CD4-positive, alpha-beta memory T cell (primary cell): ENCODE measurements at places on chromosomes 3 and 15. TPM values are rescaled to one million over a fixed set of nuclear protein-coding genes. Genes with fewer than 3 reads are reported as not detected.

GRCh38 chr3:136818191-136818768 is 646 bp upstream of the SLC35G2 start:
- DNase-seq: no peak
- no peaks in the 10 kb centered on the region for H3K36me3 ChIP-seq
- no peak overlapping the region for H3K27ac ChIP-seq
- H3K27me3 ChIP-seq: peaks cover 13% of the 10 kb centered on the region
- H3K4me3 ChIP-seq: peak overlapping the region; percentile 17
- H3K4me1 ChIP-seq: peaks cover 17% of the 10 kb centered on the region

DNA sequence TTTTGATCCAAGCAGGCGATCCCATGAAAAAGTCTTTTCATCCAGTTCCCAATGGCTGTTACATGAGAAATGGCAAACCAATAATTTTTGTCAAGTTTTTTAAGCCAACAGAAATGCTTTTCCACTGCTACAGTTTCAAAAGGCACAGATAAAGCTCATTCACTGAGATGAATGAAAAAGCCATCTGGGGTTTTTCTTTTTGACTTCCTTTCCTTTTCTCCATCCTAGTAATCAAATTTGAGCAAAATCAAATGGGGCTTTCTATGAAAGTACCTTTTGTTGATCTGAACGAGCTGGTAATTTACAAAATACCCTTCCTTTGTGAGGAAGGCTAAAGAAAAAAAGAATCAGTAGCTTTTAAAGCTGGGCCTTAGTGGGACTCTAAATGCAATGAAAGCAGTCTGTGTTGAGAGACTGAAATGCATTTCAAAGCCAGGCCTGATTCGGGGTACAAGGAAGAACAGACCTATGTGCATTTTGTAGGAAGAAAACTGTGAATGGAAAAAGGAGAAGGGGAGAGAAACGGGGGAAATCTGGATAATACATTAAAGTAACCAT is 185.2 kb upstream of the DNAJC19 start:
- no peaks in the 10 kb centered on the region for H3K27me3 ChIP-seq
- no peaks in the 10 kb centered on the region for H3K4me1 ChIP-seq
- H3K27ac ChIP-seq: no peak overlapping the region
- H3K4me3 ChIP-seq: no peak overlapping the region
- DNase-seq: no peak
- H3K36me3 ChIP-seq: no peaks in the 10 kb centered on the region

GRCh38 chr15:81894061-81894460 is 151.8 kb downstream of the MEX3B start:
- DNase-seq: no peak
- no peak overlapping the region for H3K27ac ChIP-seq
- no peaks in the 10 kb centered on the region for H3K36me3 ChIP-seq
- no peaks in the 10 kb centered on the region for H3K27me3 ChIP-seq
- no peaks in the 10 kb centered on the region for H3K4me1 ChIP-seq

DNA sequence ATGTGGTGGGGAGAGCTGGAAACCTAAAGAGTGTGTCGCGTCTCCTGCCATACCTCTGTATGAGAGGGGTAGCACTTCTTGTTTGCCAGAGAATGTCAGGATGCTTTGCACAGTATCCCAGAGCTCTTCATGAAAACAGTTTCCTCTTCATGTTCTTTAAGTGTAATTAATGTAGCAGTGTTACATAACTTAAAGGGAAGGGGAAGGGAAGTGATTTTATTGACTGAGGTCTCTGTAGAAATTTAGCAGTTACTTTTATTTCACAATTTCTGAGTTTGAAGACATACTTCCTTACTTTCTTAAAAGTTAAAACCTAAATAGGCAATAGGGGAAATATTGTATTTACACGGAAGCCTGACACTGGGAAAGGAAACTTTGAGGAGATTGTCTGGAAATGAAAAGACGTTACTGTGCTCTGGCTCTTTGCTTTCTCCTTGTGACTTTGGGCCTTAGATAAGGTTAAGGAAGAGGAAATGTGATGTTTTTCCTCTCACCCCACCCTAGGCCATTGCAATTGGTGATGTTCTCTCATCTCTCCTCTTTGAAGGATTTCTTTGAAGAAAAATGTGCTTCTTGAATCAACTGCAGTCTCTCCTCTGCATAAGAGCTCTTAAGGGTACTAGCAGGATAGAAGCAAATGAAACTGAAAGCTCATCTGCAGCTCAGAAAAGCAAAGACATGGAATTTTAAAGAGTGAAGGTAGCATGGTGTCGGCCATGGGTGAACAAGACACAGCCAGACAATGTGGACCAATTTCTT is 6.0 kb downstream of the NXPE3 start:
- peak; percentile 35 for DNase-seq
- H3K36me3 ChIP-seq: peaks cover 48% of the 10 kb centered on the region
- peak overlapping the region; percentile 50 for H3K27ac ChIP-seq
- no peak overlapping the region for H3K4me3 ChIP-seq
- no peaks in the 10 kb centered on the region for H3K27me3 ChIP-seq

GRCh38 chr3:73855813-73856212 is 231.1 kb upstream of the PDZRN3 start:
- H3K27ac ChIP-seq: no peak overlapping the region
- DNase-seq: no peak
- no peaks in the 10 kb centered on the region for H3K4me1 ChIP-seq
- H3K27me3 ChIP-seq: no peaks in the 10 kb centered on the region
- H3K36me3 ChIP-seq: no peaks in the 10 kb centered on the region
- no peak overlapping the region for H3K4me3 ChIP-seq

- peak; percentile 69 for DNase-seq
- H3K27ac ChIP-seq: peak overlapping the region; percentile 90
- H3K36me3 ChIP-seq: peaks cover 13% of the 10 kb centered on the region
- no peaks in the 10 kb centered on the region for H3K27me3 ChIP-seq
- peaks cover 79% of the 10 kb centered on the region for H3K4me1 ChIP-seq
These were observed 1.5 kb upstream of the PPM1M start for GRCh38 chr3:52243791-52244628.

DNA sequence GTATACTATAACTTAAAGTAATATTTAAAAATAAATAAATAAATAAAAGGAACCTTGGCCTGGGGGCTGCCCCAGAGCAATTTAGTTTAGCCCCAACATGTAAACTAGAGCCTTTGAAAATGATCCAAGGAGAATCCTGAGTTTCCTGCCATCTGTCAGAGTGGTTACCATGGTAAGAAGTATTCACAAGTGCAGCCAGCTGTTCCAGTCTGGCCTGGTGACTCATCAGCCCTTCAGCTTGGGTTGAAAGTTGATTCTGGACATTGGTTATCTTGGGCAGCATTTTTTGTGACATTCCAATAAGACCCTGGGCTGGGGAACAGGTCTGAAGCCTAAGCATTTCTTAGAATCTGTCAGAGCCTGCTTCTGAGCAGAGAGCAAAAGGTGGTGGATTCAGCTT is 72.7 kb upstream of the LRTM1 start:
- H3K4me1 ChIP-seq: no peaks in the 10 kb centered on the region
- H3K27ac ChIP-seq: no peak overlapping the region
- H3K27me3 ChIP-seq: no peaks in the 10 kb centered on the region
- H3K4me3 ChIP-seq: no peak overlapping the region
- no peaks in the 10 kb centered on the region for H3K36me3 ChIP-seq
- DNase-seq: no peak

The UBAP1L gene
- 15.2 TPM for total RNA-seq

The ERC2 gene
- total RNA-seq: not detected

DNA sequence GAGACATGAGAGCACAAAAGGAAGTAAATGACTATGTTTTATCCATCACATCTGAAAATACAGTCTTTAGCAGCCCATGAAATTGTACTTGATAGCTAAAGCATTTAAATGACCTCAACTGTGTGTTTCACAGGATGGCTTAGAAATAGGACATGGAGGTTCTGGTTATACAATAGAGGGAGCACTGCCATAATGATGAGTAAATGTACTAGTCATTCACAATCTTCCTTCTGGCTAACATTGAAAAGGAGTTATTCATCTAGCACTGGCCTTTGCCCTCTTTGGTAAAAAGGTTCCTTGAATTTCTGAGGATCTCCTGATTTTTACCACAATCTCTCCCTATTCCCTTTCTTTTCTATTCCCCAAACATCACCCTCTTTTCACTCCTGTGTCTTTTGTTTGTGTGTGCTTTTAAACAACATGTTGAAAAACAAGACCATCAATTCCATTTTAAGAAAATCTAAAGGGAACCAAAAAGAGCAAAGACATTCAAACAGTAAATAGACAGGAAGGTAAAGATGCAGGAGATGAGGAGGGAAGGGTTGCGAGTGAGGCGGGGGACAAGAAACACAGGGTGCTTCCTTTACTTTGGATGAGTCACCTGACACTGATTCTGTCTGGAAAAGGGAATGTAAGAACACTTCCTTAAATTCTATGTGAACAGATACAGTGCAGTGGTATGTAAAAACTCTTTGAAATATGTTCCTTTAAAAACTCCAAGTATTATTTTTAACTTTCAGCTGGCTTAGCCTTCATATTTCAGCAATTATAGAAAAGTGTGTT is 619.0 kb downstream of the MECOM start:
- no peaks in the 10 kb centered on the region for H3K27me3 ChIP-seq
- H3K4me1 ChIP-seq: no peaks in the 10 kb centered on the region
- H3K36me3 ChIP-seq: no peaks in the 10 kb centered on the region
- no peak overlapping the region for H3K4me3 ChIP-seq
- no peak for DNase-seq

The ENTPD3 gene
- total RNA-seq: not detected

The AGBL1 gene
- not detected for total RNA-seq

The SLC28A1 gene
- not detected for total RNA-seq

GRCh38 chr15:67103869-67104268 is 38.5 kb downstream of the SMAD3 start:
- H3K4me3 ChIP-seq: peak overlapping the region; percentile 32
- H3K36me3 ChIP-seq: no peaks in the 10 kb centered on the region
- H3K27ac ChIP-seq: peak overlapping the region; percentile 75
- H3K4me1 ChIP-seq: peaks cover 98% of the 10 kb centered on the region
- H3K27me3 ChIP-seq: no peaks in the 10 kb centered on the region

GRCh38 chr3:64730681-64731080 is 42.9 kb upstream of the ADAMTS9 start:
- no peaks in the 10 kb centered on the region for H3K36me3 ChIP-seq
- no peaks in the 10 kb centered on the region for H3K4me1 ChIP-seq
- H3K27me3 ChIP-seq: no peaks in the 10 kb centered on the region
- no peak overlapping the region for H3K4me3 ChIP-seq
- H3K27ac ChIP-seq: no peak overlapping the region
- DNase-seq: no peak

The TMC3 gene
- total RNA-seq: not detected

DNA sequence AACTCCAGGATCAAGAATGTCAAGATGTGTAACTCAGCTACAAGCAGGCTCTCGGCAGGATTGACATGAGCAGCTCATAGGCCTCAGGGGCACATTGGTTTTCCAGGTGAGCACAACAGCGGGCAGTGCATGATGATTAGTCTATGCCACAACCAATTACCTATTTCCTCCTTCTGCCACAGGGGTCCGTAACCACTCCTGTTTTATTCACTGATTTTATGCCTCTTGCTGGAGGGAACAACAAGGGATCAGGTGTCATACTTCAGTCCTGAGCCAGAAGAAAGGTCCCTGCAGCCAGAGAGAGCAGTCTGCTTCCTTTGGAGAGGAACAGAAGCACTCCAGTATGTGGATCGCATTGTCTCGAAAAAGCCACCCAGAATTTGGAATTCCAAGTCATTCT is 35.1 kb upstream of the PTPRG start:
- H3K4me3 ChIP-seq: no peak overlapping the region
- no peak overlapping the region for H3K27ac ChIP-seq
- no peaks in the 10 kb centered on the region for H3K4me1 ChIP-seq

DNA sequence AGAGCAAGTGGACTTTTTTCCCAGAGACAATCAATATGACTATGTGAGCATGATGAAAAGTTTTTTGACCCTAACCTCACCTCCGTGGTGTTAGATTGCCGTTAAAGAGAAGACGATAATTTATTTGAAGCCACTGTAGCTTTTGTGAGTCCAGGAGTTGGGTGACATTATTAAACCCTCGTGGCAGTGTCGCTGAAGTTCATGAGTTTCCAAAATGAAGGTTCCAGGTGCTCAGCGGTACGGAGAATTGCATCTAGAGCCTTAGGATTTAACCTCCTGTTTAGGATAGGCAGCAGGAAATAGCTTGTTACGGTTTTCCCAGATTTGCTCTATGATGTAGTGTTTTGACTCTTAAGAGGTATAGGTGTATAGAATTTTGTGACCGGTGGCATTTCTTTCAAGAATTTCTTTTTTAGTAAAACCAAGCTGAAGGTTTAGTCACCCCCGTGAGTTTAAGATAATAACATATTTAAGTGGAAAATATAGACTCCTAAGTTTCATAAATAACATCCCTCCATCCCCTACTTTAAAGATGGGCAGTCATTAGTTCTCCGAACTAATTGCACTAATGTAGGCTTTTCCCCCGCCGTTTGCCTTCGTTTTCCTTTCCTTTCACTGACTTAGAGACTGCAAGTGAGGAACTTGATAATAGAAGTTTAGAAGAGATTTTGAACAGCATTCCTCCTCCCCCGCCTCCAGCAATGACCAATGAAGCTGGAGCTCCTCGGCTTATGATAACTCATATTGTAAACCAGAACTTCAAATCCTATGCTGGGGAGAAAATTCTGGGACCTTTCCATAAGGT is 2.0 kb downstream of the SMC4 start:
- H3K27me3 ChIP-seq: no peaks in the 10 kb centered on the region
- DNase-seq: peak; percentile 4
- no peaks in the 10 kb centered on the region for H3K36me3 ChIP-seq
- H3K27ac ChIP-seq: peak overlapping the region; percentile 91
- H3K4me1 ChIP-seq: peaks cover 41% of the 10 kb centered on the region

The SPATA12 gene
- total RNA-seq: not detected

DNA sequence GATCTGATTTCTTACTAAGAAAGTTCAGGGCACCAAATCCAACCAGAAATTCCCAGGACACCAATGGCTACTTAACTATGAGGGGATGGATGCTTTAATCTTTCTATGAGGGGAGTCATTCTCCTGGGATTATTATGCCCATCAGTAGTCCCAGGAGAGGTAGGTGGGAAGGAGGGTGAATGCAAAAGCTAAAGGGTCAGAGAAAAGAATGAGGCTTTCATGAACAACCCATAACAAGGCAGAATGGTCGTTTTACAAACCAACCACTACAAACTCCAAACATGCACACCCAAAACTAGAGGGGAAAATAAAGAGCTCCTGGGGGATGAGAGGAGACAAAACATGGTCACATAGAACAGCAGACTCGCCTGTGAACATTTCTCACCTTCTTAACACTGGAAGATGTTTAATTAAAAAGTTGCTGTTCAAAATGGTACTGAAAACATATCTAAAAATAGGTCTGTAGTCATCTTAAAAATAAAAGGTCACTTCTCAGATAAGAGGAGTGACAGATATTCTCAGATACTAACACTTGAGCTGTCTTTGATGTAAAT is 3.7 kb downstream of the STARD9 start:
- no peak for DNase-seq
- no peaks in the 10 kb centered on the region for H3K27me3 ChIP-seq
- no peaks in the 10 kb centered on the region for H3K36me3 ChIP-seq

DNA sequence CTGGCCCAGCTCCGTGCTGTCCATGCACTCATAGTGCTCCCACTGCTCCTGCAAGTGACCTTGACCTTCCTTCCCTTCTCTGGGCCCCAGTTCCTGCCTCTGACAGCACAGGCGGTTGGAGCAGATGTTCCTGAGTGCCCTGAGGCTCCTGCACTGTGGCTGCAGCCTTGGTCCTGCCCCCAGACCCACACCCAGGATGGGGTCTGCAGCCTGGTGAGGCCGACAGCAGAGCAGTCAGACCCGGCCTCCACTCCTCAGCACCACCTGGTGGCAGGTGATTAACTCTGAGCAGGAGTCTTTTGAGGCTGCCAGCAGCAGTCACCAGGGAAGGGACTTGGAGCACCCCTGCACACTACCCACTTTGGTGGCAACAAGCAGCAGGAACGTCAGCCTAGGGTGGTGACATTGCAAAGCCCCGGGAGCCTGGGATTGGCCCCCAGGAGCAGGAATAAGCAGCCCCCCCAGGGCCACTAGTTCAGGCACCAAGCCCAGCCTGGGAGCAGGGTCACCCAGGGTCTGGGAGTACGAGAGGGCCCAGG is 64.6 kb downstream of the CYP11A1 start:
- no peaks in the 10 kb centered on the region for H3K27me3 ChIP-seq
- H3K4me1 ChIP-seq: no peaks in the 10 kb centered on the region
- H3K36me3 ChIP-seq: no peaks in the 10 kb centered on the region
- no peak overlapping the region for H3K27ac ChIP-seq
